ENCODE measurements at places on chromosomes 5 and 9.

- DNase-seq: no peak
These were observed 574.1 kb downstream of the PSAT1 start for GRCh38 chr9:78871086-78871451.

DNA sequence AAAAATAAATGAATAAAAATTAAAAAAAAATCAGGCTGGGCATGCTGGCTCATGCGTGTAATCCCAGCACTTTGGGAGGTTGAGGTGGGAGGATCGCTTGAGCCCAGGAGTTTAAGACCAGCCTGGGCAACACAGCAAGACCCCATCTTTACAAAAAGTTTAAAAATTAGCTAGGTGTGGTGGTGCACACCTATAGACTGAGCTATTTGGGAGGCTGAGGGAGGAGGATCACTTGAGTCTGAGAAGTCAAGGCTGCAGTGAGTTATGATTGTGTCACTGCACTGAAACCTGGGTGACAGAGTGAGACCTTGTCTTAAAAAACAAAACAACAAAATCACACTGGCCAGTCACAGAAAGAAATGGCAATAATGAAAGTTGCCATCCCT is 3.4 kb upstream of the CNTRL start:
- no peak for DNase-seq

- no peak for DNase-seq
These were observed 150.3 kb downstream of the PIK3R1 start for GRCh38 chr5:68365889-68366288.

- no peak for DNase-seq
These were observed 46.4 kb upstream of the FAM170A start for GRCh38 chr5:119582987-119583386.

GRCh38 chr9:5352637-5353248 is 13.1 kb upstream of the RLN1 start:
- no peak for DNase-seq

GRCh38 chr9:33014665-33015014 is 10.4 kb upstream of the DNAJA1 start:
- no peak for DNase-seq

DNA sequence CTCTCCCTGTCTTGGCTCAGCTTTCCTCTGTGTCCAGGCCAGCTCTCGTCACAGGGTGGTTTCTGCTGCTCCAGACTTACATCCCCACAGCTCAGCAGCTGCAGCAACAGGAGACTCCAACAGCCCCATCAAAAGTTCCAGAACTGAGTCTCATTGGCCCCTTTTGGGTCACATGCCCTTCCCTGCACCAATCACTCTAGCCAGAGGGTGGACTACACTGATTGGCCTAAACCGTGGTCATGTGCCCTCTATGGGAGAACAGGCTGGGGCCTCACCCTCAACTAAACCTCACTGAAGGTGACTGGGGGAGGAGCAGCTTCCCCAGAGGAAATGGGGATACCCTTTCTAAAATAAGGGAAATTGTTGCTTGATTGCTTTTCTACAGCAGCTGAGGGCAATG is 44.4 kb upstream of the CPLX2 start:
- DNase-seq: no peak

DNA sequence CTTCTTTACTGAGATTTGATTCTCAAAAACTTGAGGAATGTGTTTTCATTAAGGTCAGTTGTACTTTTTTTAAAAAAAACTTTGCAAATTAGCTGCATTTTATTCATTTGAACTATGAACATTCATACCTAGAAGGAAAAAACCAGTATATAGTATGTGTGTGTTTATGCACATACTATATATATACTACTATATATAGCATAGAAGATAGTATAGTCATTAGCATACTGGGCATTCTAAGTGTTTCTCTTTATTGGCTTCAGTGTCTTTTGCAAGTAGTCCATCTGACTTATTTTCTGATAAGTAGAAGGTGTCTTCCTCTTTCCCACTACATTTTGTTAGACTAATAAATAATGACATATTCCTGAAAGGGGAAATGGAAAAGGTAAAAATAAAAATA is 33.0 kb downstream of the ELOVL7 start:
- DNase-seq: no peak

- no peak for DNase-seq
These were observed 7.0 kb downstream of the TRMT10B start for GRCh38 chr9:37760416-37761161.

DNA sequence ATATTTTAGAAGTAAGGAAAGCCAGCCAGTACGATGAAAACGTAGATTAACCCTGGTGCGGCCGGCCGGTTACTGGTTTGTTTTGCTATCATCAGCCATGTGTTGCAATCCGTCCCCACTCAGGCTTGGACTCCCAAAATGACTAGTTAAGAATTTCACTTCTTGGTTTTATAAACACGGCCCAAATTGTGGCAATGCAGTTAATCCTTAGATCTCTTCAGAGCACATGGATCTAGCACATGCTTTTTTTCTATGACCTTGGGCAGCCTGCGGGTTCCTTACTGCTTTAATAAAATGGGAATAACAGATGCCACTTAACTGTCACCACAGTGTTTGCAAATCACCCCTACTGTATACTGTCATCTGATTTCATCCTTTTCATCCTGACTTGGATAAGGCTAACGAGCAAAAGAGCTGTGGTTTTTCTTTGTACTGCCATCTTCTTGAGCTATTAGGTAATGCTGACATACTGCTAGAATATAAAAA is 1.5 kb downstream of the NDFIP1 start:
- no peak for DNase-seq

DNA sequence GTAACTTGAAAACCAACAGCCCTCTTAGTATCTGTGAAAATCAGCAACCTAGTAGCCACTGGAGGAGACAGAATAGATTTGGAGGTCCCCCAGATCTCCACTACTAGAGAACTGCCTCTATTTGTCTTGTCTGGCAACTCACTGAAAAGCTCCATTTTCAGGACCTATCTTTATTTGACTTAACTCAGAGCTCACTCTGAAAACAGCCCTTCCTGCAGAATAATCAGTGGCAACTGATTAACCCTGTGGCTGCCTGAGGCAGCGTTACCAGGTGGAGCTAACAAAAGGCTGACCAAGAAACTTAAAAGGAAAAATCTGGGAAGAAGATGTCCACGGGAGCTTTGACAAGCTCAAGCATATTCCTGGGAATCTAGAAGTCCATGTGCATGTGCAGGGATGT is 10.5 kb upstream of the IL13 start:
- DNase-seq: no peak

GRCh38 chr5:167440846-167441245 is 850.6 kb upstream of the WWC1 start:
- DNase-seq: no peak

DNA sequence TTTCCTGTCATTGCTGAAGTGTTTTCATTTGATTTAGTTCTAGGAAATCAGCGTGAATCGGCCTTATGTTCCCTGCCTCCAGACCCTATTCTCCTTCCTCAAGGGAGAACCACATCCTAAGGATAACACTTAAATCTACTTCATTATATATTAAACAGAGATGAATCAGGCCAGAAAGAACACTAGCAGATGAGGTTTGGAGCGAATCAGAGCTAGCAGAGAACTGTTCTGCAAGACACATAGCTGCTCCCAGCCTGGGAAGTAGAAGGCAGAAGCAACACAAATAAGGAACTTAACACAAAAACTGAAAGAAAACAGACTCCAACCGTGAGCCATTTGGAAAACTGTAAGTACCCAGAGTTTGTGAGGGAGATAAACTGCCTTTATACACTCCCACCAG is 718.2 kb downstream of the SEMA5A start:
- no peak for DNase-seq

DNA sequence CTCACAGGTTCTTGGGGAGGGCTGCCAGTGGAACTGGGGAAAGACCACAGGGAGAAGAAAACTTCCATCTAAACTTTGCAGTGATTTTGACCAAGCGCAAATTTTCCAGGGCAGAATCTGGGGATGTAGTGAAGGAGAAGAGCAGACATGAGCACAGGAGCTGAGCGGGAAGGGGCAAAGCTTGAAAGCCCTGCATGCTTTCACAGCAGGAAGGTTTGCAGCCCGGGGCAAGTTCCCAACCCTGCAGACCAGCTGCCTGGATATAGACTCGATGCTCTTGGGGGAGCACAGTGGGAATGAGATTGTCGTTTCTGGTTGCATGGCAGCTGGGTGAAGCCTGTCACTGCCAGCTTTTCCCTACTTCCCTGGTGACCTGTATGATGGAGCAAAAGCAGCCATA is 276.8 kb upstream of the RORB start:
- no peak for DNase-seq

DNA sequence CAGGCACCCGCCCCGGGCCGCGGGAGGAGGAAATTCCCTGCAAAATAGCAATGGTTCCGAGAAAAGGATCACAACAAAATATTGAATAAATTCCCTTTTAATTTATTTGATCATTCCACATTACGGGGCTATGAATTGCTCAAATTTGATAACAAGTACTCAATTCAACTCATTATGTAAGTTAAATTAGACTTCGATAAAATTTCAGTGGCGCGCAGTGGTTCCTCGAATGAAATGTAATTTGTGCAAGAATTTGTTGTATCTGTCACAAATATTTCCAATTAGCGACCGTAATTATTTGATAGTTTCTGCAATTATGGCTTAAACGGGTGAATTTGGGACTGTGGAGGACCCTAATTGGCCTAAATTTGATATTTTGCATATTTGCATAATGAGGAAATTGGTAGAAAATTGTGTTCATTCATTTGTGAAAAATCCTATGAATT is 76.0 kb upstream of the TBCA start:
- no peak for DNase-seq

- DNase-seq: no peak
These were observed 29.8 kb upstream of the SLC6A3 start for GRCh38 chr5:1474866-1475543.

GRCh38 chr9:109122726-109123621 is 3.2 kb upstream of the TMEM245 start:
- DNase-seq: no peak

DNA sequence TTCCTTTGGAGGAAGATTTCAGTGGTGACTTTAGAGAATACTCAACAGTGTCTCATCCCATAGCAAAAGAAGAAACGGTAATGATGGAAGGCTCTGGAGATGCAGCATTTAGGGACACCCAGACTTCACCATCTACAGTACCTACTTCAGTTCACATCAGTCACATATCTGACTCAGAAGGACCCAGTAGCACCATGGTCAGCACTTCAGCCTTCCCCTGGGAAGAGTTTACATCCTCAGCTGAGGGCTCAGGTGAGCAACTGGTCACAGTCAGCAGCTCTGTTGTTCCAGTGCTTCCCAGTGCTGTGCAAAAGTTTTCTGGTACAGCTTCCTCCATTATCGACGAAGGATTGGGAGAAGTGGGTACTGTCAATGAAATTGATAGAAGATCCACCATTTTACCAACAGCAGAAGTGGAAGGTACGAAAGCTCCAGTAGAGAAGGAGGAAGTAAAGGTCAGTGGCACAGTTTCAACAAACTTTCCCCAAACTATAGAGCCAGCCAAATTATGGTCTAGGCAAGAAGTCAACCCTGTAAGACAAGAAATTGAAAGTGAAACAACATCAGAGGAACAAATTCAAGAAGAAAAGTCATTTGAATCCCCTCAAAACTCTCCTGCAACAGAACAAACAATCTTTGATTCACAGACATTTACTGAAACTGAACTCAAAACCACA is 67.4 kb downstream of the VCAN start:
- DNase-seq: no peak

- DNase-seq: peak; percentile 31
These were observed 594 bp downstream of the FAM120A start for GRCh38 chr9:93451849-93452709.

DNA sequence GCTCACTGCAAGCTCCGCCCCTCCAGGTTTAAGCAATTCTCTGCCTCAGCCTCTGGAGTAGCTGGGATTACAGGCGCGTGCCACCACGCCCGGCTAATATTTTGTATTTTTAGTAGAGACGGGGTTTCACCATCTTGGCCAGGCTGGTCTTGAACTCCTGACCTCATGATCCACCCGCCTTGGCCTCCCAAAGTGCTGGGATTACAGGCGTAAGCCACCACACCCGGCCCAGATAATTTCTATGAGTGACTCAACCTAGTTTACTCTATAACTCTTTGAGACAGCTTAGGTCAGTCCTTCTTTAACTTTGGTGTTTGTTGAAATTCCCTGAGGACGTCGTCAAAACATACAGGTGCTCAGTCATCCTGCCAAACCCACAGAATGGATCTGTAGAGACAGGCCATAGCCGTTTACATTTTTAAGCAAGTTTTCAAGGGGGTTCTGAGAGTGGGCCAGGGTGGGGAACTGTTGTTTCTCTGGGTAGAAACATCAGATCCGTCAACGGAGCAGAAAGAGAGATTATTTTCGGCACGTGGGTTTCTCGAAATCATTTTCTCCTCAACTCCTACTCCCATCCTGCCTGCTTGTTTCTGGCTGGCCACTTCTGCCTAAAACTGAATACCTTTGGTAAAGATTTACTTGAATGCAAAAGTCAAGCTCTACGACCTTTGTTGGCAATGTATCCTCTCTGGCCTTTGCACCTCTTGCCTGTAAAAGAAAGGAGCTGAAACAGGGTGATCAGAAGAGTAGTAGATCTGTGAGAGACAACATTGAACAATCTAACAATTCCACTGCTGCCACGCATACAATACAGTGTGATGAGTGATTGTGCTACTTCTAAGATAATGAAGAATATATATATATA is 6.0 kb upstream of the BOD1 start:
- no peak for DNase-seq

- no peak for DNase-seq
These were observed 6.6 kb upstream of the CYSTM1 start for GRCh38 chr5:140168371-140168770.

GRCh38 chr5:111863801-111864200 is 106.8 kb upstream of the NREP start:
- no peak for DNase-seq

DNA sequence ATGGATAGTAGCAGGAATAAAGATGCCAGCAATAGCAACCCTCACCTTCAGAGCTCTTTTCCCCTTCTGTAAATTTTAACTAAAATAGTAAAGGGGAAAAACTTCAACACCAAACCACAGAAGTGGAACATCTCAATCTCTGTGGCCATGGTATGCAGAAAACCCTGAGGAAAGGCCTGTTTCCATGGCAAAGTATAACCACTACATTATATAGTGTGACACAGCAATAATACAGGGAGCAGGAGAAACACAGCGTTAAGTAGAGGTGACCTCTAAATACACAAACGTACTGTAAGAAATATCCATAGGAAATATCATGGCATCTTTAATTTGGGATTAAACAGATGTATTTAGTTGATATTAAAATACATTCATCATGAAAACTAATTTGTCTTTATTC is 106.4 kb downstream of the SLC24A2 start:
- DNase-seq: no peak

DNA sequence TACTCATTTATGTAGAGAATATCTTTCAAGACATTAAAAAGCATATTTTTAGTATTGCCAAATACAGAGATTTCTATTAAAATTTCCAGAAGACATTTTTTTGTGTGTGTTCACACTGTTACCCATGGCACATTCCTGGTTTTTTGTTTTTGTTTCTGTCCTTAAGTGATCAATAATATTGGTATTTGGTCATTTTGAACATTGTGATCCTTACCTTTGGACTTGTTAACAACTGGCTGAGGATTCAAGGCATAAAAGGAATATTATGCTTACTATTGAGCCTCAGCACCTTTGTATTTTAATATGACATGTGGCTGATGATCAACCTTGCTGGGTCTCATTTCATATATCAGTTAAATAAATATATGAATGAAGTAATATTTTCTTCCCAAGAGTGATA is 41.9 kb downstream of the ITGA1 start:
- DNase-seq: no peak

Data from activated T-helper 9 cell treated with anti-CD3 and anti-CD28 coated beads, Interleukin-2, amount 50 U/mL, for 16 hours (primary cell).